ENCODE measurements at places on chromosomes 13 and 19.

DNA sequence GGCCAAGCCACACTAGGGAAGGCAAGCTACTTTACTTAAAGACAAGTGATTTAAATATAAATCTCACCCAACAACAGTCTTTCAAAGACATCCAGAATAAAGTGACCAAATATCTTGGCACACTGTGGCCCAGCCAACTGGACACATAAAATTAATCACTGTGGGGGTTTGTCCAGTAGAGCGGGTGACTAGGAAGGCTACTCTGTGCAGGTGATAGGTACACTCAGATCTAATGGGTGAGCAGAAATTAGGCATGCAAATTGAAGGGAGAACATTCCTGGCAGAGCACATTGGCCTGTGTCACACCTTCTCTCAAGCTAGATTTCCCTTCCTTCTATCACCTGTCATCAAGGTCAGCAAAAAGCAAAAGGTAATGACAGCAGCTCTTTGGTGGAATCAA lies 23.4 kb upstream of the CYSLTR2 start:
- no peak for DNase-seq

GRCh38 chr13:76570510-76570971 lies 315.7 kb downstream of the KCTD12 start:
- no peak for DNase-seq

GRCh38 chr13:111572956-111573761 lies 252.7 kb downstream of the TEX29 start:
- DNase-seq: no peak

DNA sequence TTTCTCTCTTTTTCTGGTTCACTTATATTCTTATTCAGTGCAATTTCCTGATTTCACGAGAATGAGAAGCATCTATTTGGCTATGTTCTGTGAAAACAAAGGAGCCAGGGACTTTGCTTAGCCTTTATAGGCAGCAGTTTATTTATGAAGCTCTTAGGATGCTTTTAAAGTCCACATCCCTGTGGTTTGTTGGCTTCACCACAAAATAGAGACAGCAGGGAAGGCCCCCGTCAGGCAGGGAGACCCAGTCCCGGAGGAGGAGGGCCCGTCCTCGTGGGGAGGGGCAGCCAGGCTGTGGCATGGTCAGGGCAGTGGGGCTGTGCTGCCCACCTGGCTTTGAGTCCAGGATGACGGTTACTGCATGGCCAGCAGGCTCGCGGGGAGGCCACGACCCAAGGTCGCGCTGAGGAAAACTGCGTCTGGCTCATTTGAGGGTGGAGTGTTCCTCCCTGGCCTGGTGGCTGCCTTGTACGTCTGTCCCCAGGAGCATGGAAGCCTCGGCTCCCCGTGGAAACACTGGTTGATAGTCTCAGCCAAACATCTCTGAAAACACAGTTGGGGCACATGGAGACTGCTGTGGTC lies 92.7 kb downstream of the ATP11A start:
- no peak for DNase-seq

GRCh38 chr19:49182848-49183375 lies 25.3 kb downstream of the TRPM4 start:
- no peak for DNase-seq

- no peak for DNase-seq
Observed at GRCh38 chr19:30593975-30594745, 222.0 kb downstream of the ZNF536 start.

GRCh38 chr13:107348925-107349324 lies 781.0 kb upstream of the ARGLU1 start:
- DNase-seq: no peak

Data from GM19239 (cell line).